G401 (cell line): ENCODE measurements at places on chromosomes 11 and 22. TPM values are rescaled to one million over a fixed set of nuclear protein-coding genes. Genes with fewer than 3 reads are reported as not detected.

Gene C11orf42
- total RNA-seq = not detected in 2 replicates

Gene PGR
- total RNA-seq = not detected in 2 replicates

Gene TRIM29
- not detected in 2 replicates for total RNA-seq

Gene OR5T2
- total RNA-seq = not detected in 2 replicates

Gene OR10W1
- total RNA-seq = not detected in 2 replicates

Gene FREY1
- 0.24 TPM in 1 of 2 replicates, not detected in the other for total RNA-seq

Gene LRRC74B
- total RNA-seq = not detected in 2 replicates

Gene BUD13
- total RNA-seq = 35.0 and 37.7 TPM in 2 replicates

Gene EFCAB6
- total RNA-seq = 0.25 and 0.54 TPM in 2 replicates

Gene SCN3B
- total RNA-seq = not detected in 2 replicates

Gene DNAJB13
- total RNA-seq = 1.8 and 4.6 TPM in 2 replicates

Gene BATF2
- total RNA-seq = 0.37 and 4.1 TPM in 2 replicates

Gene KRTAP5-1
- not detected in 2 replicates for total RNA-seq

Gene APBB1
- 41.4 and 44.6 TPM in 2 replicates for total RNA-seq

Gene PRRG4
- under 0.01 and 0.51 TPM in 2 replicates for total RNA-seq

Gene BRSK2
- total RNA-seq = 5.2 and 9.2 TPM in 2 replicates

Gene LRRN4CL
- 0.07 and 0.12 TPM in 2 replicates for total RNA-seq

Gene P4HA3
- 0.85 and 1.8 TPM in 2 replicates for total RNA-seq

Gene NRXN2
- total RNA-seq = 16.7 and 24.1 TPM in 2 replicates

Gene MEI1
- not detected in 2 replicates for total RNA-seq

Gene CCDC116
- not detected in 2 replicates for total RNA-seq

Gene NLRP14
- 0.25 and 0.27 TPM in 2 replicates for total RNA-seq

Gene RASSF10
- not detected in 2 replicates for total RNA-seq

Gene GALNT18
- total RNA-seq = 0.06 TPM in 1 of 2 replicates, not detected in the other

Gene TENM4
- total RNA-seq = 18.6 and 18.7 TPM in 2 replicates
